ENCODE measurements at places on chromosomes 3 and 15.

DNA sequence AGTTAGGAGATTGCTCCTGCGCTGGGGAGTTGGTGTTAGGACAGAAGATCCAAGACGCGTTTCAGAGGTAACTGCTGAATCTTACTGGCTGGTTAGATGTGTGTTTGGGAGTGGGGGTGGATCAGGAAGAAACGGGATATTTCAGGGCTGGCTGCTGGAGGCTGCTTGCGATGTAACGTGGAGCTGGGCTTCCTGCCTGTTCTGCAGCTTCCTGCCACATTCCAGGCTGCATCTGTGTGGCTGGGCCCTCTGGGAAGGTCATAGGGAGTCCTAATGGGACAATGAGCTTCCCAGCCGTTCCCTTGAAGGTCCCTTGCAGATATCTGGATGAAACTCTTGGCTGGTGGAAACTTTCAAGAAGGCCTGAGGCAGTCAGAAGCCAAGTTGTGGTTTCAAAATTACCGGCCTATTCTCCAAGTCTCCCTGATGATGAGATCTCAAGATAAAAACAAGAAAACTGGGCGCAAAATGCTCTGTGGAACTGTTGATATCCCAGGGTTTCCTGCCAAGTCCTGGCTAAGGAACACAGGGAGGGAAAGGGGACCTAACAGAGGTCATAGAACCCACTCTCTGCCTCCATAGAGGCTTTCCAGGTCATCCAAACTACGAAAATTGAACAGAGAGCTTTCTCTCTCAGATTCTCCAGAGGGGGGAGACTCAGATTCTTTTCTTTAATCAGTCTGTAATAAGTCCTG, 67.0 kb downstream of the NOX5 start:
- DNase-seq = no peak

DNA sequence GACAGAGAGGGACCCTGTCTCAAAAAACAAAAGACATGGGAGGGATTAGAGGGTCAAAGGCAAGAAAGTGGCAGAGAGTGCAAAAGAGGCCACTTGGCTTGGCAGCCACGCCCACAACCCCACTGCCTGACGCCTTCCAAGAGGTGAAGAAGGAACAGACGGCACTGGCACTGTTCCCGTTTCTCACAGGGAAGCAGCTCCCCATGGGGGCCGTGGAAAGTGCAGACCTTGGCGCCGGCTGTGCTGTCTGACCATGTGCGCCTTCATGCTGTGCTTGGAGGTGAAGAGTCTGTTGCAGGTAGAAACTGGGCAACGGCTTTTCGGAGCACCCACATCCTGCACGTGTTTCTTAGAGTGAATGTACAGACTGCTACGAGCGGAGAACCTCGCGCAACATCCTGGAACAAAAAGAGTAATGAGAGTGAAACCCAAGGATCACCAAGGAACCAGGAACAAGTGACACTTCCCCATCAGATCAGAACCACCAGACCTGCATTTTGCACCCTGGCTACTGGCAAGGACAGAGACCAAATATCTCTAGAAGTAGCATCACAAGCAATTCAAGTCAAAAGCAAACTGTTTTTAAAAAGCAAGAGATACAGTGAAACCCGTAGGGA, 9.7 kb downstream of the ZXDC start:
- no peak for DNase-seq

- DNase-seq = no peak
Measured at GRCh38 chr15:74497584-74497983, 36.6 kb upstream of the UBL7 start.

DNA sequence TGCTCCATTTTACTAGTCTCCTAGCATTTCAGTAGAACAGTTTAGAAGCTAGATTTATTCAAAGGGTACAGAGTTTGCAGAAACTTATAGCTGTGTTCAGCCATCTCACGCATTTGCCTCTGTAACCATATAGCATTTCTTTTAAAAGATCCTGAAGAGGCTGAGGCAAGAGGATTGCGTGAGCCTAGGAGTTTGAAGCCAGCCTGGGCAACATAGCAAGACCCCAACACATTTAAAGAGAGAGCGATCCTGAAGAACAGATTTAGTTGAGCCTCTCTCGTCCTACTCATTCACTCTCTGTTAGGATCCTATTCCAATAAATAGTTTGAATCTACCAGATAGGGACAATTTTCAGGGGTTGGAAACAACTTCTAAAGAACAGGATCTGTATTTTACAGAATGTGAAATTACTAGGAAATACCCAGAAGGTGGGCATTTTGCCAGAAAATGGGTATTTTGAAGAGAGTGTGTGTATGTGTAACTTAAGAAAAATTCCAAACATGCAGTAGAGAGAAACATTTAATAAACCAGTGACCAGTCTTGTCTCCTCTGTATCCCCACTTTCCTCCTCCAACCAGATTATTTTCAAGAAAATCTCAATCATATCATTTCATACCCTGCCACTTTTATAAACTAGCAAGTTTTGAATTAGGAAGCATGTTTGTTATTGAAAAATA, 4.5 kb downstream of the EIF3J start:
- no peak for DNase-seq

GRCh38 chr3:76021376-76021775, 236.0 kb upstream of the ZNF717 start:
- no peak for DNase-seq

DNA sequence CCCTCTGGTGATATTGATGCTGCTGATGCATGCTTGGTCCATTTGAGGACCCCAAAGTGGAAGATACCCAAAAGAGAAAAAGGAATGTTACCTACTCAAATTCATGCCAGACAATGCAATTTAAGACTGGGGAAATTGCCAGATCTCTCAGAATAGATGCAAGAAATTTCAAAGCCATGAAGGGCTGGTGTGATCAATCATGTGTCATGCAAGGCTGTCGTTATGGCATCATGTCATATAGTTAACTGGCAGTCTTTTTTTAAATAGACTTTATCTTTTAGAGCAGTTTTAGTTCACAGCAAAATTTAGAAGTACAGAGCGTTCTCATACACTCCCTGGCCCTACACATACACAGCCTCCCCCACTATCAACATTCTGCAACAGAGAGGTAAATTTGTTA, 53.1 kb upstream of the ABHD2 start:
- DNase-seq = no peak

GRCh38 chr15:81894061-81894460, 151.8 kb downstream of the MEX3B start:
- DNase-seq = no peak

GRCh38 chr3:193869221-193870201, 266.4 kb upstream of the HES1 start:
- peak; percentile 51 for DNase-seq
